ENCODE measurements at places on chromosomes 3 and 15.

GRCh38 chr3:80993241-80993945 is 768.1 kb downstream of the GBE1 start:
- no peak for DNase-seq

GRCh38 chr3:121957674-121958415 is 63.6 kb downstream of the SLC15A2 start:
- DNase-seq: no peak

GRCh38 chr3:66253790-66254620 is 33.2 kb downstream of the SLC25A26 start:
- DNase-seq: peak; percentile 8

DNA sequence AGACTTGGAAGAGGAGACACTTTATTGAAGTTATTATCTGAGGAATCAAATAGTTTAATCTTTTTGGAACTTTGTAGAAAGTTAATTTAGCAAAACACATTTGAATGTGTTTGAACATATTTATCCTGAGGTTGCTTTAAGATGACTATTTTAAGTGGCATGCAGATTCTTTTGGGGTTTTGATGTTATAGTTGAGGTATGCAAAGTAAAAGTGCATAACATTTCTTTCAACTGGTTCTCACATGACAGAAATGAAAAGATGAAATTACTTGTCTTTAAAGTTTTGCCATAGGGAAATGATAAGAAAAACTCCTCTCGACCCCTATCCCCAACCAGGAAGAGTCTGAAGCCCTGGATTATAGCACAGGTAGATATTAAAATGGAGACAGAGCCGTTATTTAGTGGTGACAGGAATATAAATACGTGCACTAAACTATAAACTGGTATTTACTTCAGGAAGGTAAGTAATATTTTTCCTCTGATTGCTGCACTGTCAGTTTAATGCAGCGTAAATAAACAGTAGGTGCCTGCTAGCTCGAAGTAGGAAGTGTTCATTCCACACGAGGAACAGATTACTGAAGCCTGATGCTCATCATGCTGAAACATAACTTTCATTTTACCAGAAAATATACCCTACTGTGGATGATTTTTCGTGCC is 15.1 kb upstream of the SATB1 start:
- no peak for DNase-seq

DNA sequence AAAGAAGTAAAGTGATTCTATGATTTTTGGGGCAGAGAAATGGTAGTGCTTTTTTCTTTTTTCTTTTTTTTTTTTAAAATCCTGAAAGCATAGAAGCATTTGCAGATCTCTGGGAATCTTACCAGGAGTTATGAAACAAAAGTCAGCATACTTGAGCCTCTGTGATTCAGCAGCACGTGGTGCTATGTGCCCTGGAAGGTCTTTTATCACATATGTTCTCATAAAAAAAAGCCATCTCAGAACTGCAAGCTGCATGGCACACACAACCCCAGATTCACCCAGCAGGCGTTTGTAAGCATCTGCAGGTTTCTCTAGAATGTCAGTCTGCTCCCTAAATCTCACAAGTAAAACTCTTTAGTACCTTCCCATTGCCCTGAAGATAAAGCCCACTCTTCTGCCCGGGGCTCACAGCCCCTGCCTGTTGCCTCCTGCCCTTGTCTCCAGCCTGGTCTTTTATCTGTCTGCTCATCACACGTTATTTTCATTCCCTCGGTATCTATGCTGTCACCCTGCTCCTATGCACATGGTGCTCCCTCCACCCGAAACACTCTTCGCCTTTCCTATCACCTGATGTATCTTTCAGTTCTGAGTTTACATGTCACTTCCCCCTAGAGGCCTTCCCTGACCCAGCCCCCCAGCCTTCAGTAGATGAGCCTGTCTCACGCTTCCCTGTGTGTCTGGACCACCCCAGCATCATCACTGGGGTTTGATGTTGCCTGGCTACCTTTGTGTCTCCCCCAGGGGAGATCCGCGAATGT is 72.4 kb downstream of the CHDH start:
- peak; percentile 61 for DNase-seq

GRCh38 chr3:48505968-48506504 is 2.1 kb upstream of the SHISA5 start:
- no peak for DNase-seq

- no peak for DNase-seq
Observed at GRCh38 chr3:173744479-173744878, 346.9 kb downstream of the NLGN1 start.

- DNase-seq: no peak
Observed at GRCh38 chr3:143586576-143586975, 261.7 kb downstream of the SLC9A9 start.

DNA sequence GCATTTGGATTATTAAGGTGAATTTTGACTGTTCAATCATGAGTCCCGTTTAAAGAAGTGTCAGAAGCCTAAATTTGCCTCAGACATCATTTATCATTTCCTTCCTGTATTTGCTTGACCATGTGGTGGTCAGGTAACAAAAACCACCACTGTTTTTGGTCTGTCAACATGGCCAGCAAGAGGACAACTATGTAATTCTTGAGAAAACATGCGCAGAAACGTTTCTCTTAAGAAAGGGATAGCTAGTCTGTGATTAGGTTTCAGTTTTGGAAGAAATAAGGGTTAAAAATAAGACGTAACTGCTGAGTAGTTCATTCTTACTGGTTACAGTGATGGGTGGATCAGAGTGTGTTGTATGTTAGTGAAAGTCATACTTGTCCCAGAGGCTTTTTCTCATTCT is 204.5 kb downstream of the AKAP13 start:
- no peak for DNase-seq

DNA sequence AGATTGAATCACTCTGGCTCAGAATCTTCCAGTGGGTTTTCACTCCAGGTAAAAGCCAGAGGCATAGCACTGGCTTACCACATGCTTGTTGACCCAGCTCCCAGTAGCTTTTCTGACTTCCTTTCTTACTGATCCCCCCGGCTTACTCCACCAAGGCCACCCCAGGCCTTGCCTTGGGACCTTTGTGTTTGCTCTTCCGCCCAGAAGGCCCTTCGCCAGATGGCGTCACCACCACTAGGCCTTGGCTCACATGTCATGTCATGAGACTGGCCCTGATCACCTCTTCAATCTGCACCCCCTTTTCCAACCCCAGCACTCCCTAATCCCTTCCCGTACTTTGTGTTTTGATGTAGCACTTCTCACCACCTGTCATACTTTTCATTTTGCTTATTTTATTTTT is 98.5 kb upstream of the UMPS start:
- no peak for DNase-seq

DNA sequence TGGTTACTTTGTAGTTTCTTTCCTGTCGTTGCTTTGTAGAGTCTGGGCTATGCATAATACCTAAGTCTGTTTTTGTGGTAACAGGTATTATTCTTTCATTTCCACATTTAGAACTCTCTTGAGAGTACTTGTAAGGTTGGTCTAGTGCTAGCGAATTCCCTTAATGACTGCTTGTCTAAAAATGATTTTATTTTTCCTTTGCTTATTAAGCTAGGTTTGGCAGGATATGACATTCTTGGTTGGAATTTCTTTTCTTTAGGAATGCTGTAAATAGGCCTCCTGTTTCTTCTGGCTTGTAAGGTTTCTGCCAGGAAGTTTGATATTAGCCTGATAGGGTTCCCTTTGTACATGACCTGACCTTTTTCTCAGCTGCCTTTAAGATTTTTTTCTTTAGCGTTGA is 70.1 kb upstream of the SGO1 start:
- DNase-seq: no peak

Data from GM12864 (cell line).